ENCODE measurements at places on chromosomes 11 and 22.

GRCh38 chr11:34565417-34566207 lies 52.0 kb upstream of the ELF5 start:
- DNase-seq, result no peak

DNA sequence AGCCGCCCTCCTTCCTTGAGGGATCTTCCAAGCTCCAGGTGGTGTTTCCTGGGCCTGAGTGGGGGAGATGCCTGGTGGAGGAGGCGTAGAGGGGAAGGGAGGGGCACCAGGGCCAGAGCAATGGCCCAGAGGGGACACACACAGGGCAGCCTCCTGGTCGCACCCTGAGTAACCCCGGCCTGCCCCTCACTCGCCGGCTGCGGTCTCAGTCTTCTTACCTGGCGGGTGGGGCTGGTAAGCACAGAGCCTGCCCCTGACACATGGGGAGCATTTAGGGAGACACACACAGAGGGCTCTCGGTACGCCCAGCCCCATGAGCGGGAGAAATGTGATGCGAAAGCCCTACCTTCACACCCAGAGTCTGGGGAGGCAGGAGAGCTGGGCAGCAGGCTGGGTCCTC lies 23.9 kb downstream of the IGF2 start:
- DNase-seq, result no peak

- DNase-seq, result no peak
Measured at GRCh38 chr11:44743959-44744557, 17.3 kb downstream of the TSPAN18 start.

DNA sequence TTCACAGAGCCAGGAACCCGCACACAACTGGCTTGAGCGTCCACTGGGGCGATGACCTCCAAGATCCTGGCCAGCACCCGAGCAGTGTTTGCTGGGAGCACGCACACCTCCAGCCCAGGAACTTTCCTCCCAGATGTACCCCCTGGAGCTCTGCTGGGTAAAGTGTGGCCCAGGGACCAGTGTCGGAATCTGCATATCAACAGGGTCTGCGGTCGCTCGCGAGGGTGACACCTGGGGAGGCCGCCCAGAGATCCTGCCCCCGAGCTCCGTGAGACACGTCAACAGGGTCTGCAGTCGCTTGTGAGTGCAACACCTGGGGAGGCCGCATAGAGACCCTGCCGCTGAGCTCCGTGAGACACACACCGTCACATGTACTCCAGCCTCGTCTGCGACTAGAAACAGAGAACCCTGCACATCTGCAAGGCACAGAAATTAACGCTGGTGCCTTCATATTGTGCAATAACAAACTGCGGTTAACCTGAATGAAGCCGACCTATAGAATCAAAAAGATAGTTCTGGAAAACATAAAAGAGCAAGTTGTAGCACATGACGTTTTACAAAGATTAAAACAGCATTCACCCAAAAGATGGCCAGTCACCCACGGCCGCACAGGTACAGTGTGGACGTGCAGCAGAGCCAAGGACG lies 172.4 kb downstream of the BRD1 start:
- DNase-seq, result no peak

- no peak for DNase-seq
Measured at GRCh38 chr11:58395581-58395980, 11.1 kb downstream of the OR5B3 start.

DNA sequence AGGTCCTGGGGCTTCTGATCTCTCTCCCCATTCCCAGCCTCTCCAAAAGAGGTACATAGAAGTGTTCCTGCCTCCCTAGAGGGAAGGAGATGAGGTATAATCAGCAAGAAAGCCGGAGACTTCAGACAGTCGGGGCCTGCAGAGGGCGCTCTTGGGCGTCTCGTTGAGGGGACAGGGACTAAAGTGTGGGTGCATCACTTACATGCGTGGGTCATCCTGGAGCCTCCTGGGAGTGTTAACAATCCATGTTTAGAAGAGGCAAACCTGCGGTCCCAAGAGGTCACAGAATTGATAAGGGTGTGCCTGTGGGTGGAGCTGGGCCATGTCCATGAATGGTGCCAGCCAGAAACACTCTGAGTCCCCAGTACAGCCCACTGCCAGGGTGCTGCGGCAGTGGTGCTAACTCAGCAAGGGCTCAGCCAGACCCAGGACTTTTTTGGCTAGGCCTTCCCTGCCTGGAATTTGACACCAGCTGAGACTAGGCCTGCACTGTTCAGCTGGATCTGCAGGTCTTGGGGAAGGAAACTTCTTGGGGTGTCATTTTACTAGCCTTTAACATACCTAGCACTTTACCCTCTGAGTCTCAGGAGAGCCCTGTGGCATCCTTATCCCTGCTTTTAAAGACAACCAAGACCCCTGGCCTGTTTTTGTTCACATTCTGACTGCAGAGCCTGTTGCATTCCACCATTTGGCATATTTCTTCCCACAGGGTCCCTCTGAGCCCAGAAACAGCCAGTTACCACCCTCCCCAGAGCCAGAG lies 5.5 kb downstream of the YDJC start:
- DNase-seq, result no peak

DNA sequence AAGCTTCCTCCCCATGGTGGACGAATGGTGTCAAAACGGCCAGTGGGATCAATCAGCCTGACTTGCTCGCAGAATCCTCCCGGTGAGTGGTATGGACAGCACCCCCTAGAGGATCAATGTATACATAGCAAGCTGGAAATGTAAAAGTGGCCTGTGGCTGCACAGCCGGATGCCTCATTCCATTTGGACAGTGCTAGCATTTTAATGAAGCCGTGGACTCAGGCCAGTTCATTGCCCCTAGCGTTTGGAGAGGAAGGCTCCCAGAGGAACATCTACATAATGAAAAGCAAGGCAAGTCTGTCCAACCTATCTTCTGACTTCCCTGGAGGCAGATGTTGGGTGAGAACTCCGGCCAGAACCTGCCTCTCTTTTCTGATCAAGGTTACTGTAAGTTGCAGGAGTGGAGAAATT lies 942.3 kb downstream of the NTM start:
- no peak for DNase-seq
